ENCODE measurements at places on chromosomes 6 and 20.

- no peak for DNase-seq
Measured at GRCh38 chr6:105600336-105601260, 197.7 kb upstream of the PREP start.

GRCh38 chr6:31837369-31838113 lies 10.0 kb downstream of the HSPA1B start:
- no peak for DNase-seq

DNA sequence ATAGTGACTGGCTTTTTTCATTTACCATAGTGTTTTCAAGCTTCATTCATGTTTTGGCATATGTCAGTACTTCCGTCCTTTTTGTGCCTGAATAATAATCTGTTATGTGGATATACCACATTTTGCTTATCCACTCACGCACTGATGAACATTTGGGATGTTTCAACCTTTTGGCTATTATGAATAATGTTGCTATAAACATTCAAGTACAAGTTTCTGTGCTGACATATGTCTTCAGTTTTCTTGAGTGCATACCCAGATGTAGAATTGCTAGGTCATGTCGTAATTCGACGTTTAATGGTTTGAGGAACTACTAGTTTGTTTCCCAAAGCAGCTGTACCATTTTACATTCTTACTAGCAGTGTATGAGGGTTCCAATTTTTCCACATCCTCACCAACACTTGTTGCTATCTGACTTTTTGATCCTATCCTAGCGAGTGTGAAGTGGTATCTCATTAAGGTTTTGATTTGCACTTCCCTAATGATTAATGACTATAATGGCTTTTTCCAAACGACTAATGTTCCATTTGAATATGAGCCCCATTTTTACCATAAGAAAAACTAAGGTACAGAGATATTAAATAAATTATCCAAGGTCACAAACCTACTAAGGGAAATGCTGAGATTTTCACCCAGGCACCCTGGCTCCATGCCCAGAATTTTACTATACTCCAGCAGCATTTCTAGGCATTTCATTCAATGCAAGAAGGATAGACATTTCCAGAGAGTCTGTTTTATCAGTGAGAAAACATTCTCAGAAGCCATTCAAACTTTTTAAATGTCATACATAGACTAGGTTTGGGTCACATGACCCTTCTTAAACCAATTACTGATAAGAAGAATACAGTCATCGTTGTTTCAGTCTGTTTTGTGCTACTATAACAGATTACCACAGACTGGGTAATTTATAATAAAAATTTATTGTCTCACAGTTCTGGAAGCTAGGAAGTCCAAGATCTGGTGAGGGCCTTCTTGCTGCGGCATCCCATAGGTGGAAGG lies 71.1 kb upstream of the RUNX2 start:
- no peak for DNase-seq

DNA sequence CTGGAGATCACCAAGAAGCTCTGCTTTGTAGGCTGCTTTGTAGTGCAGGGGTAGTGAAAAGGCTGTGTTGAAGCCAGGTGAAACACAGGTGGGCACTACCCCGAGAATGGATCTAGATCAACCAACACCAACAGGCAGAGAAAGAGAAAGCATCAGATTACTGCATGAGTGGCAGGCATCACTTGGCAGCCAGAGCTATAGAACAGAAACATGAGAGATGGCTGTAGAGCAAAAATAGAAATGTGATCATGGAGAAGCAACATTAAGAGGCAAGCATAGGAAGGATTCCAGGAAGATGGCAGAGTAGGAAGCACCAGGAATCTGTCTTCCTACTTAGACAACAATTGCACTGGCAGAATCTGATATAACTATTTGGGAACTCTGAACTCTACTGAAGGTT lies 311.1 kb upstream of the TCF21 start:
- DNase-seq = no peak

DNA sequence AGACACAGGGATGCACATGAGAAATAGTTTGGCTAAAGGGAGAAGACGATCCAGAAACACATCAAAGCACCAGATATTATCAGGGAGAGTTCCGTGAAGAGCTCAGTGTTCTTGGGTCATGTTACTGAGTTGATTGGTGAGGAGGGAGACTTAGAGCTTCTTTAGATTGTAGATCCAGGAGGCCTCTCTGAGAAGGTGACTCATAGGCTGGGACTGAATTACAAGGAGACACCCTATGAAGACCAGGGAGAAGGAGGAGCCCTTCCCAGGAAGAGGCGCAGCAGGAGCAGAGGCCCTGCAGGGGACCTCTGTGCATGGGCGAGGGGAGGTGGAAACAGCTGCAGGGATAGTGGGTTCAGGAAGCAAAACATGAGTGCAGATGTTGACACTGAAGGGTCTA lies 196.5 kb downstream of the SLC24A3 start:
- DNase-seq = no peak

- no peak for DNase-seq
Measured at GRCh38 chr20:49893242-49894072, 21.9 kb downstream of the SPATA2 start.

- DNase-seq = no peak
Measured at GRCh38 chr20:4063631-4064030, 48.3 kb upstream of the RNF24 start.

DNA sequence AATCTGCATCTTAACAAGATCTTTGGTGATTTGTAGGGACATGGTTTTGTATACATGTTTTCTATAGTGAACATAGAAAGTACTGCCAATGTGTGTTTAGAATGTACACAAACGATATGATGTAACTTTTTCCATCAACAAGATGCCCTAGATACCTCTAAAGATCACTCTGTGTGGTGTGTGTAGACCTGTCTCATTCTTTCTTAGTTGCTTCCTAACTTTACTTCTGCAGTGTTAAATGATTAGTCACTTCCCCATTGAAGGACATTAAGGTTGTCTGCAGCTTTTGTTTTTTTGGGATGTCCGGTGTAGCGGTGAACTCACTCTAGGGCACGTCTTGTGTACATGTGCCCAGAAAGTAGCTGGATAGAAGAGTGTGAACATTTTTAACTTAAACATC lies 35.9 kb downstream of the CDYL start:
- no peak for DNase-seq

- DNase-seq = no peak
Measured at GRCh38 chr6:162722633-162723032, 4.9 kb downstream of the PRKN start.

- no peak for DNase-seq
Measured at GRCh38 chr20:11229772-11230171, 556.0 kb upstream of the JAG1 start.

- no peak for DNase-seq
Measured at GRCh38 chr6:89562093-89562973, 76.2 kb downstream of the LYRM2 start.

DNA sequence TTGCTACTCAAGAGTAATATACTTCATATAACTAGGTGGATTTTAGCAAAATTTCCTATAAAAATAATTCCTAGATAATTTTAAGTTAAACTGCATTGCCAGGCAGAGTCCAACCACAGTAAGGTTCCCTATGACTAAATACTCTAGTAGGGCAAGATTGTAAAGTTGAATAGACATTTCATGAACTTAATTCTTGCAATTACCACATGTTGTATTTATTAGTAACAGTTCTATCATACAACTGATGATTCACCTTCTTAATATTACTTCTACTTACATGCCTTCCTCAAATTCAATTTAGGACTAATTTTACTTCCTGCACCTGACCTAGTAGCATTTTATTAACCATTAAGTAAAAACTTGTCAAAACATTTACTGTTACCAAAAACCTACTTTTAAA lies 266.7 kb upstream of the THEMIS start:
- DNase-seq = no peak

DNA sequence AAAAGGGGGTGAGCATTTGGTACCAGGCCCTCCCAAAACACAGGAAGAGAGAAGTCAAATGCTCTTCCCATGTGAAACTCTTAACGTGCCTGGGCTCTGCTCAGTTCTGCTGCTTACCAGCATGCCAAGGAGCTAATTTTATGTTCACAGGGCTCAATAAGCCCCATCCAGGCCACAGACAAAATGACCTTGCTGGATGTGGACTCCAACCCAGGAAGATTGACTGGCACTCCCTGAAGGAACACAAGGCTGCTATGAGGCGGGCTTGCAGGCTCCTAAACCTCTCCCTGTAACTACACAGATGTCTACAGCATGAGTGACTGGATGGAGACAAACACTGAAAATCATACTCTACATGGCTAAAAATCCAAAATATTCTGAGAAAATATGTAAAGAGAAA lies 50.6 kb downstream of the CHD6 start:
- DNase-seq = no peak

- DNase-seq = no peak
Measured at GRCh38 chr6:111972745-111973117, 81.2 kb upstream of the CCN6 start.

GRCh38 chr6:30037182-30037788 lies 23.8 kb upstream of the POLR1H start:
- DNase-seq = no peak

DNA sequence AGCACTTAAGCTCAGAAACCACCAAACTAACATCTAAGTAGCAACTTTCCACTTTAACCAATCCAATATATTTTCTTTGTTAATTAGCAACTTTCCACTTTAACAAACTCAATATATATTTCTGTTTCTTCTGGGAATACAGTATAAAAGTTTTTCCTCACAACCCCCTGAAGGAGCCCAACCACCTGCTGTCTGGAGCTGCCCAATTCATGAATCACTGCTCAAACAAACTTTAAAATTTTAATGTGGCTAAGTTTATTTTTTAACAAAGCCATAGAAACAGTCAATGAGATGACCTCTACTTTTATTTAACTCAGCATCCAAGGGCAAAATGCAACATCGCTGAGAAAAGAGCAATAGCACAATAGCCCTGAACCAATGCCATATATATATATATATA lies 500.1 kb downstream of the EPM2A start:
- DNase-seq = no peak

DNA sequence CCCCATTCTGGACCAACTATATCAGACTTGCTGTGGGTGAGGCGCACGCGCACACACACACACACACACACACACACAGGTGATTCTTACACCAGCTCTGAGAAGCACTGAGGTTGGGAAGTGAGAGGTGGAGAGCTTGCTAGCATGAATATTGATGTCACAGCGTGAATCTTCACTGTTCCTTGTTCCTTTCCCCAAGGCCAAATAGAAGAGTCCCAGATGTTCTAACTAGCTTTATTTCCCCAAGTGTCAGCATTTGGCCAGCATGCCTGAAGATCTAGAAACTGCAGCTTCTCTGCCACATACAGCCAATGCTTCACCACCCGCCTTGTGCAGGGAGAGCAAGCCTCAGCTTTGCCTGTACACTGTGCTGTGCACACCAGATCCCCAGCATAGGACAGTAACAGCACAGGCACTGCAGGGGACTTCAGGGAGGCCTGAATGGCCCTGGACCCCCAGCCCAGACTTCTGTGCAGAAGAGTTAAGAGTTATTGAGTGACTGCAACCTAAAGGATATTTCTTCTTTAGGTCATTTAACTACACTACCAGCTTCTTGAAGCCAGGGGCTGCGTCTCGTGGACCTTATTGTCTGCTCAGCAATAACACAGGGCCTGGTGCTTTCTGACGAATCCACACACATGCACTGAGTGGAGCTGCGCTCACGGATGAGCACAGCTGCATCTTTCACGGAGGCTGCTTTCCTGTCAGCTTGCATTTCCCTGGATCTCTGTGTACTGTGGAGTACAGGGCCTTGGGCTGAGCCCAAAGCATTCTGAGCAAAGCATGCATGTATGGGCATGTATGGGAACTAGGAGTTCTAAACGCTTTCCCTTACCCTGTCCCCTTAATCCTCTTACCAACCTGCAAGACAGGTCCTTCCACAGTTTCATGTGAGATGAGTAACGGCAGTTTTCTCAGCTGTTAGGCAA lies 13.9 kb upstream of the CD93 start:
- DNase-seq = no peak

DNA sequence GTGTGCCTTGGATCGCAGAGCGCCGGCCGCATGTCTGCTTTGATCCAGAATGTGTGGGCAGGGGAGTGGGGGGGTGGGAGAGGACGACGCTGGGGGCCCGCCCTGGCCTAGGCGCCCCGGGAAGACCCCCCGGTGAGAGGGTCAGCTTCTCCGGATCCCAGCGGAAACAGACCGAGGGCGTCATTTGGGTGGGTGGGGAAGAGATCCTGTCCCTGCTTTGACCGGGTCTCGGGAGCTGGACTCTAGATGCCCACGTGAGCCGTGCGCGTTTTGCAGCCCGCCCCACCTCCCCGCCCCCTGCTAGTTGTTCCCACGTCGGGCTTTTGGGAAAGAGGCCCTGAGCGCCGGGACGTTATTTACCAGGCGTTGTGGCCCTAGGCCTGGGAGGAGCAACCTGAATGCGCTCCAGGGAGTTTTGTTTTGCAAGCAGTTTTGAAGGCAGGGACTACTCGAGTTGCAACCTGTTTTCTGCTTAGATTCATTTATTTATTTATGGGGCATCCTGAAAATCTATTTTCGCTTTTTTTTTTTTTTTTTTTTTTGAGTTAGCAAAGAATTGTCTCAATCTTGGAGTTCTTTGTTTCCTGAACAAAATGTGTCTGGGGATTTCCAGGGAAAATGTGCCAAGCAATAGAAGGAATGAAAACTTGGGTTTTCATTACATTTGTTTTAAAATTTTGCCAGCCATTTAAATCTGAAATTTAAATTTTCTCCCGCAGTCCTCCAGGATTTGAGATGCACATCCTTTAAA lies 1.6 kb downstream of the DSP start:
- no peak for DNase-seq

GRCh38 chr20:64047046-64047389 lies 2.4 kb downstream of the SOX18 start:
- no peak for DNase-seq

- DNase-seq = no peak
Measured at GRCh38 chr6:3612341-3613041, 139.0 kb downstream of the PXDC1 start.

DNA sequence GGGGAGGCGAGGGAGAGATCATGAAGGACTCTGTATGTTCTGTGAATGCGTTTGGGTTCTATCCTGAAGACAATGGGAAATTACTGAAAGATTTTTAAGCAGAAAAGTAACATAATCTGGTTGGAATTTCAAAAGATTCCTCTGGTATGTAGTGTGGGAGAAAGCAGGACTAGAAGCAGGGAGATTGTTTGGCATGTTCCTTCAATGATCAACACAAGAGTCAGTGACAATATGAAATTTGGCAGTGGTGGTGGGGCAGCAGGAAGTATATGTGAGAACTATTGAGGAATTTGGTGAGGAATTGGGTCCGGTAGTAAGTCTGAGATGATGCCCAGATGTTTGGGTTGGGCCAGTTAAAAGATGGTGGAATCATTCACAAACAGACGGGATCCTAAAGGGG lies 348.7 kb downstream of the CD83 start:
- no peak for DNase-seq
